T-helper 22 cell (primary cell): ENCODE measurements at places on chromosomes 5 and 9.

GRCh38 chr5:36569491-36569890 lies 36.9 kb upstream of the SLC1A3 start:
- DNase-seq = no peak

DNA sequence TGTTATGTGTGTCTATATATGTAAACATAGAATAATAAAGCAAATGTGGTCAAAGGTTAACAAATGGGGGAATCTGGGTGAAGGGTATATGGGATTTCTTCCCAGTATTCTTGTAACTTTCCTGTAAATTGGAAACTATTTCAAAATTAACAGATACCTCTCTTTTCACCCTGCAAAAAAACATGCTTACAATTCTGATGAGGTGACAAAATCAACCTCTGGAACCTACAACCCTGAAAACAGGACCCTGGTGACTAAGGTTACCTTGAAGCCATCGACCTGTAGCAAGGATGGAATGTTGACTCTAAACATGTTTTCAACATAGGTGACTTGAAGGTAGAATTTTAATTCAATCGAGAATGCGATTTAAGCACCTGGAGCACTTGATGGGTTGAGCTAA lies 5.9 kb upstream of the SPTAN1 start:
- no peak for DNase-seq

DNA sequence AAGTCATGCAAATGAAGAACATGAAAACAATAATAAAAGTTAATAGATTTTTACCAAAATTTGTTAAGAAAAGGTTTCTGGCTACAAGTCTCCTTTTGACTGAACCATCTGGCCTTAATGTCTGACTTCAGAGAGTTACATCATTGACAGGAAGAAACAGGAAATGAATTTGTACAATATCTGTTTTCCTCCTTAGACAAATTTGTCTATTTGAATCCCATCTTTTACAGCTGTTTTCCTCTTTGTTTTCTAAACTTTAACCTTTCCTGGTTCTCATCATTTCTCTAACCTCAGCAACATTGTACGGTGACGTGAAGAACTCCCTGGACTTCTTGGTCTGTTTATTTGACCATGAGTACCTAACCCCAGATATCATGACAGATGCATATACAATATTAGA lies 567.5 kb upstream of the RIOK2 start:
- DNase-seq = no peak

DNA sequence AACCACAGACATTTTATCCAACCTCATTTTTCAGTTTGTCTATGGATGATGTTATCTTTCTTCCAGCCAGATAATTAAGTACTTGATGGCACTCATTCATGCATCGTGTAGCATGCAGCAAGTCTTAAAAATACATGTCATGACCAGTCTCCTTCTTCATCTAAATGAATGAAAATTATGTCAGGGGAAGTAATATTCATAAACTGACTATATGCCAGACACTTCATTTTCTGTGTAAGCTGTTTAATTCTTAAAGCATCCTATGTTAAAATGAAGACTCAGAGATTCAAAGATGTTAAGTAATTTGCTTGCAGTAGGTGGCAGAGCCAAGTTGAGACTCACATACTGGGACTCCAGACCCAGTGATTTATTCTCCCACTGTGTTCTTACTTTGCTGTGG lies 181.7 kb upstream of the CD180 start:
- no peak for DNase-seq

DNA sequence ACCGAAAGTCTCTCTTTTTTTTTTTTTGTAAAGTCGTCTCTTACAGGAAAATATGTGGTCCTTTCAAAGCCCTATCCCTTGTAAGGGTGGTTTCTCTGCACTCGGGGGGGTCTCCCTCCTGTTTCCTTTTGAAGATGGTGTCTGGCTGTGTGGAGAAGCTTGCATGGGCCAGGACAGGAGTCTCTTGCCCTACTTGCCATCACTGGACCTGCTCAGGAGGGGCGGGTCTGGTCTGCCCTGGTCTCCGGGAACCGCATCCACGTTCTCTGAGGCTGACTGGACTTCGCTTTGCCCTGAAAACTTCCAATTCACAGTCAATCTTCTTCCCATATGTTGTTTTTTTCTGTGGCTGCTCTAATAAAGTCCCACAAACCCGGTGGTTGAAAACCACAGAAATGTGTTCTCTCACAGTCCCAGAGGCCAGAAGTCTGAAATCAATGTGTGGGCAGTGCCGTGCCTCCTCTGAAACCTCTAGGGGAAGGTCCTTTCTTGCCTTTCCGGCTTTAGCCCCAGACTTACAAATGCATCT lies 92.9 kb upstream of the IER5L start:
- DNase-seq = no peak

DNA sequence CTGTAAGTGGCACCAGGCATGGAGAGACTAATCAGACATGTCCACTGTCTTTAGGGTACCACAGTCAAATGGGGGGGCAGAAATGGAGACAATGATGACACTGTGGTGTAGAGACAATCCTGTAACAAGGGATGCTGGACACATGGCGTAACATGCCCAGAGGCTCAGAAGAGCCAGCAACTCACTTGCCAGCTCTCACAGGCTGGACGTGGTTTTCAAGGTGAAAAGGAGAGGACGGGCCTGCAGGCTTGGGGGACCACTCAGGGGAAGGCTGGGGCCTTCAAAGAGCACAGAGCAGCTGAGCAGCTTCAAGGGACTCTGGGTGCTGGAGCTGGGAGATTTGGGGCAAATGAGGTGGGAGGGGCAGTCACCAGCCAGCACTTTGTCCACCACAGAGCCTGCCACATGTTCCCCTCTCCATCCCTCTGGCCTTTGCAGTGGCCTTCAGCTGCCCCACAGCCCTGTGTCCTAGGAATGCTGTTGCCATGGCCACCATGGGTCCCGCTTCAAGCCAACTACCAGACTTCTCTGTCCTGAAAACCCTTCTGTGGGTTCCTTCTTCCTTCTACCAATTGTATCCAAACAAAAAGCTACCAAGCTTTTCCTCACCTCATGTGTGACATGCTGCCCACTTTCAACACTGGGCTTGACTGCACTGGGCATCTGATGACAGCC lies 140.4 kb downstream of the GABBR2 start:
- DNase-seq = no peak

DNA sequence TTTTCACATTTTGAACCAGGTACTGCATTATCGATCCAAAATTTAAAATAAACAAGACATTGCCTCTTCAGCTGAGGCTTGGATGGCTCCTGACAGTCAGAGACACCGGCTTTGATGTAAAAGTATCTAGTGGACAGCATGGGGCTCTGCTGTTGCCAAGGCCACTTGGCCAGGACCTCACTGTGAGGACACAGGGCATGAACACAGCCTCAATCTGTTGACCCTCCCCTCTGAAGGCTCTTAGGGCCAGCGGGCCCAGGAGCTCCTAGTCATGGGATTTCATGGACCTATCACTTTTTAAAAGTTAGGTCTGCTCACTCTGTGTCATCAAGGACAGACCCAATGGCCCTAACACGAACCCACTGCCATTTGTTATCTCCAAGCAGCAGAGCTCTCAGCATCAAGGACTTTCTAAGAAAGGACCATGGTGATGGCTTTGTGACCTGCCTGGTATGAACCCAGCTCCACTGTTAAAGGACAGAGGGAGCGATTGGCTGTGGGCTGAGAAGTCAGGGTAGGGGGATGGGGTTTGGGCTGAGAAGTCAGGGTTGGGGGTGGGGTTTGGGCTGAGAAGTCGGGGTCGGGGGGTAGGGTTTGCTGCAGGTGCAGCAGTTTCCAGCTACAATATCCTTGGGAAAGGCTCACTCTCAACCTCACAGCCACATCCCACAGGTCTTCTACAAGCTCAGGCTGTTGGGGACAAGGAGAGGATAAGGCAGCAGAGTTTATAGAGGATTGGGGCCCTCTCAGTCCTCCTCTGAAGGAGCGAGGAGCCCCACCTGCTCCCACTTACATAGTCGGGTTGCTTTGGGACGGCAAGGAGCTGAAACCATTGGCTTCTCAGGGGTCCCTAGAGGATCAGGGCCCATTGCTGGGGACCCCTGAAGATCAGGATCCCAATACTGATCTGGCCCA lies 146.8 kb downstream of the BARX1 start:
- DNase-seq = no peak

DNA sequence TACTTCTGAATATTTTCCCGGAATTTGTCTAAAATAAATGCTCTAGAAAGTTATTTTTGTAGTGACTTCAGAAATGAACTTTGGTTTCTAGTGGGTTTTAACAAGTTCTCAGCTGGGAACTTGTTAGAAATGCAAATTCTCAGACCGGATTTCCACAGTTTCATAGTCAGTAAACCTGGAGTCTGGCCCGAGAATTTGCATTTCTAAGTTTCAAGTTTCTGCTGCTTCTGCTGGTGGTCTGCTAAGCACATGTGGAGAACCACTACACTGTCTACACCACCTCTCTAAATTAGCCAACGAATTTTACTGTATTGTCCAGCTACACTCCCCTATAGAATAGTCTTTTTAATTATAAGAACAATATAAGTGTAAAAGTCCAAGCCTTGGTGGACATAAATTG lies 208.0 kb downstream of the CHSY3 start:
- no peak for DNase-seq

DNA sequence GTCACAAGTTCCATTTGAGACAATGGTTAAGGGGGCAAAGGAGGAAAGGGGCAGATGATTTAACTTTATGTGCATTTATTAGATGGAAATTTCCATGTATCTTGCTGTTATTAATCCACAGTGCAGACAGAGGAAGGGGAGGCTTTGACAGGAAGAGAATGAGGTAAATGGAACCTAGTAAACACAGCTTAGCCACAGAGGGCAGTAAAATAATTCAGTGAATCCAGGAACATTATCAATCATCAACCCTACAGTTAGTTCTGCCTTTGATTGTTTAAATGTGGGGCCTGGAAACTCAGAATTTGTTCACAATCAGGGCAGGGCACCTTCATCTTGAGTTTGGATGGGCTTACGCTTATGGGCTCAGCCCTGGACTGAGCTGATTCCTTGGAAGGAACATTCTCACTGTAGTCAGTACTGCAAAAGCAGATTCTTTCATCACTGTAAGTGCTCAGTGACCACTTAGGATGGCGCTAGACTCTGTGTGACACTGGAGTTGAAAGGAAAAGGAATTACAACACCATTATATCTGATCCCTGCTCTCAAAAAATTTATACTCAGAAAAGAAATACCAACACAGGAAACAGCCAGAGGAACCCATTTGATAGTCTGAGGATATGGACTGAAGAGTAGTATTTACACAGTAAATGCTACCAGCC lies 169.5 kb downstream of the PIK3R1 start:
- DNase-seq = no peak

DNA sequence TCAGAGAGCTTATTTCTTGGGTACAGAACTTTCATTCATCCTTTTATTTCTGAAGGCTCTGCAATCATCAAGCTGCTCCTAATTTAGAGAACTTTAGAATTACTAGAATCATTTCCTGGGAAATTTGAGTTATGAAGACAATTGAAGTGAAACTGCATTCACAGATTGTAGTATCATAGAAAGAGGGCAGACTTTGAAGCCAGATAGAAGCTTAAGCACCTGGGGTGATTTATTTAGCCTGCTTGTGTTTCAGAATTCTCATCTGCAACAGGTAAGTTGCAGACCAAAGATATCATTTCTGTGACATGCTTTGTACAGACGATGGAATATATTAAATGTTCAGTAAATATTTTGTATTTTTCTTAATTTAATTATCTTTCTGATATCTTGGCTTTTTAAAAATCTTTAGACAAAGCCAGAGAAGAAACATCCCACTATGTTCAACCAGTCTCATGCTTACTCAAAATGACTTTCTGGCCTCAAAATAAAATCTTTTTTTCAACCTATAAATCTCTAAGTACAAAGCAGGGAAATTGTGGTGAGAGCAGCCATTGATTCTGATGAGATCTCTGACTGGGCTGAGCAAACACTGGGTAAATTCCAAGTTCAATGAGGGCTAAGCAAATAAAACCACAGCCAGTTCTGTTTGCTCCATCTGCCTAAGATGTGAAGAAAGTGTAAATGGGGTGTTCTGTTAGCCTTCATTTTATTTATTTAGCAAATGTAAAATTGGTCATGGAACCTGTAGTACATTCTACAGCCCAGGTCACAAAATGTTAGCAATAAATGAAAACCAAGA lies 264.7 kb upstream of the CCNG1 start:
- DNase-seq = no peak

GRCh38 chr5:119080936-119081335 lies 10.0 kb downstream of the DMXL1 start:
- no peak for DNase-seq

DNA sequence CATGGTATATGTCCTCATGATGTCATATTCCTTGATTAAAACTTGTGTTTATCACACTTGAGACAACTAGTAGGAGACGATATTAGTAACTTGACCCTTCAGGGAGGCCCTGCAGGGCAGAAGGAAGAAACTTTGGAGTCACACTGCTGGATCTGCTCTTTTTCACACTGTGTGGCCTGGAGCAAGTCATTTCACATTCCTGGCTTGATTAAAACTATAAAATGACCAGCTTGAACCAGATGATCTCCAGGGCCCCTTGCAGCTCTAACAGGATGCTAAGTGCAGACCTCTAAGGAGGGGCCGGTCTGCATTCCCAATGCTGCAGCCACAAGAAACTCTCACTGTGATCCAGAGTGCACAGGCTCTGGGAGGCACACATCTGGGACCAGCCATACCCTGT lies 146.4 kb upstream of the ZNF366 start:
- no peak for DNase-seq

DNA sequence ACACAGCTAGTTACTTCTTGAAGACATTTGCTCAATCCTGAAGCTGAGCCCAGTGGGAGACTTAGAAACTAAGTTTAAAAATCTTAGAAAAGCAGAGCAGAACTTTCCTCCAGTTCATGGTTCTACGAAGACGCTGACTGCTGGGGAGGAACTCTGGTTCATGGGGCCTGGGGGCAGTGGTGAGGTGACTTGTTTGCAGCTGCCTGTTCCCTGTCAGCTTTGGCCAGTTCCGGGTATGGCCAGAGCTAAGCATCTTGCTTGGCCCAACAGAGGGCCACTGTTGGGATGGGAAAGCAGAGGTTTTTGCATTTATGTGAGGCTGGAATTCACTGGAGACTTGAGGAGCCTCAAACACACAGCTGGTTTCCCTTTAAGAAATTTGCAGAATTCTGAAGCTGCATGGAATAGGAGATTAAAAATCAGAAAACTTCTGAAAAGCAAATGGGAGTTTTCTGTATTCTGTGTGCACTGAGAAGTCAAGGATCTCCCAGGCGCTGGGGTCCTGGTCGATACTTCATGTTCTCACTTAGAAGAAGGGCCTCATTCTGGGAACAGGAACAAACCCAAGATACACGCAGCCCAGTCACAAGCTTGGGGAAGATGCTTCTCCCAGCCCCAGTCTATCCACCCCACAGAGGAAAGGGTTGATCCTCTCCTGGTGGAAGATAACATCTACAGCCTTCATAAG lies 10.6 kb upstream of the HMHB1 start:
- no peak for DNase-seq

- DNase-seq = no peak
Observed at GRCh38 chr9:34072410-34072809, 23.7 kb upstream of the UBAP2 start.
